Naive thymus-derived CD8-positive, alpha-beta T cell (primary cell): ENCODE measurements at places on chromosomes 2 and 18.

DNA sequence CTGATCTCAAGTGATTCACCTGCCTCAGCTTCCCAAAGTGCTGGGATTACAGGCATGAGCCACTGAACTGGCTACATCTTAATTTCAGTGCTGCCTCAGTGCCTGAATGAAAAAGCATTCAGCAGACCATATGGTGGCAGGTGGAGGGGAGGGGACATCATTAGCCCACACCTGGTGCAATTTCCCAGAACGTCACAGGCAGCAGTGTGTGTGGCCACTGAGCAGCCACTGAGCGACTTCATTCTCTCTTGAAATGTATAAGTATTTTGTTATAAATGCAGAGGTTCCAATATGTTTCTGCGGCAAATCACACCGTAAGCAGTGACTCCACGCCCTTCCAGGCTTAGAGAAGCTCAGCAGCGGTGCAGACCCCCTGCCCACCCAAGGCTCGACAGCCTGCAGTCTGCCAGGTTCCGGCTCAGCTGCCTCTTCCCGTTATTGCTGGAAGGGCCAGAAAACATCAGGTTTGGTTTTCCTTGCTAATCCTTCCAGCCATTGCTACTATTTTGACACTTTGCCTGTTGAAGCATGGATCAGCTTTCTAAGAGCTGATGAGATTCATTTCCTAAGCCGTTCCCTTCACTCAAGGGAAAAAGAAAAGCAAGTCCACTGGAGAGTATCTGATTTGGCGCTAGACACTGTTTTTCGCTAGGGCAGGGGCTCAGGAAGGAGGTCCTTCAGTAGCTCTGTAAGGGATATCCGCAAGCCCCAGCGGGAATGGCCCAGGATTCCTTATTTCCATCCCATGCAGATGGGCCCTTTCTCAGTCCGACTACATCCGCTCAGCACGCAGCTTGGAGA, 250.7 kb downstream of the VAPA start:
- DNase-seq: no peak

- DNase-seq: no peak
These were observed 112.1 kb downstream of the NDUFA10 start for GRCh38 chr2:239912938-239913635.

DNA sequence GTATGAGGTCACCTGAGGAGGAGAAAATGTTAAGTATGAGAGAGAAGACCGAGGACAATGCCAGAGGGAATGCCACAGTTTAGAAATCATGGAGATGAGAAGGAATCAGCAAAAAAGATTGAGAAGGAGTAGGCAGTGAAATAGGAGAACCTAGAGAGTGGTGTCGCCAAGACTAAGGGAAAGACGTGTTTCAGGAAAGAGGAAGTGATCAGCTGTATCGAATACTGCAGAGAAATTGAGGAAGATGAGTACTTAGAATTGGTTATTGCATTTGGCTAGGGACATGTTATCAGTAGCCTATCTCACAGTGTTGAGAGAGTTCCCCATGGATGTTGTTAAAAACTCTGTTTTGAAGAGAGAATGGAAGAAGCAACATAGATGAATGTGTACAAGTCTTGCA, 112.3 kb downstream of the GALNT1 start:
- DNase-seq: no peak

DNA sequence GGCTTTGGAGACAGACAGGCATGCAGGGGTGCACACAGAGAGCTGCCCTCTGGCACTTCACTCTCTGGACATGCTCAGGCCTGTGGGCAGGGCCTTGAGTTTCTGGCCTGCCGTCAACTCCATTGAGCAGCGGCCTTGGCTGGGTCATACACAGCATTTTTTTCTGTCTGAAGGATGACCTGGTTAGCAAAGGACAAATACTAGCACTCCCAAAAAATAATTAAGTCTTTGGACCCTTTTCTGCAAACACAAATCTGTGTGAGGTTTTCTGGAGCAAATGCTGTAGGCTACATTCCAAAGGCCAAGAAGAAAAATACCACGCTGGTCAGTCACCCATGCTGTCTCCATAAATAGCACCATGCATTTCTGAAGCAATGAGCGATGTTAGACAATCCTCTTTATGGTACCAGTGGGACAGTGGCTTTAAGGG, 124.7 kb upstream of the CTAGE1 start:
- no peak for DNase-seq

DNA sequence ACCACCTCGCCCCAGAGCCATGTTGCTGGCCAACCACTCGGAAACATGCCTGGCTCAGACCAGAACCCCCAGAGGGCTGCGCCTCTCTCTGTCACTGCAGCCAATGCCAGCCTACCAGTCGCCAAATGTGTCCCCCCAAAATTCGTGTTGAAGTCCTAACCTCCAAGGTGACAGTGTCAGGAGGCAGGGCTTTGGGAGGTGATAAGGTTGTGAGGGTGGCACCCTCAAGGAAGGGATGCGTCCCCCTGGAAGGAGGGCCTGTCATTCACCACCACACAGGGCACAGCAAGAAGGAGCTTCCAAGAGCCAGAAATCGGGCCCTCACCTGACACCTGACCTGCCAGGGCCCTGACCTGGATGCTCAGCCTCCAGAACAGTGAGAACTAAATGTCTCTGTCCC, 291.9 kb upstream of the SALL3 start:
- DNase-seq: no peak

DNA sequence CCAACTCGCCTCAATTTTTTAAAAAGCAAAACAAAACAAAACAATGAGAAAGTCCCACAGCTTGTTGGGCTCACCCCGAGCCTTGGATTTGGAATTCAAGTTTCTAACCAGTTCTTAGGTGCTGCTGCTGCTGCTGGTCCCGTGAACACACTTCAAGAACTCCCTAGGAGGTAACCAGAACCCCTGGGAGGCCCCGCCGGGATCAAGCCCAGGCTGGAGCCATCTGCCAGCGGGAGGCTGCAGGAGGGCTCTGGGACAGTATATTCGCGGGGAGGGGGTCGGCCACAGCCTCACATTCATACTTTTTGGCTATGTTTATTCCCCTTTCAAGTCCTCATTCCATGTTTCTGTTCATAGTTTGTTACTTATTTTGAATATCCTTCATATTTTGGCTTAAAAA, 223.4 kb downstream of the TFCP2L1 start:
- DNase-seq: no peak

DNA sequence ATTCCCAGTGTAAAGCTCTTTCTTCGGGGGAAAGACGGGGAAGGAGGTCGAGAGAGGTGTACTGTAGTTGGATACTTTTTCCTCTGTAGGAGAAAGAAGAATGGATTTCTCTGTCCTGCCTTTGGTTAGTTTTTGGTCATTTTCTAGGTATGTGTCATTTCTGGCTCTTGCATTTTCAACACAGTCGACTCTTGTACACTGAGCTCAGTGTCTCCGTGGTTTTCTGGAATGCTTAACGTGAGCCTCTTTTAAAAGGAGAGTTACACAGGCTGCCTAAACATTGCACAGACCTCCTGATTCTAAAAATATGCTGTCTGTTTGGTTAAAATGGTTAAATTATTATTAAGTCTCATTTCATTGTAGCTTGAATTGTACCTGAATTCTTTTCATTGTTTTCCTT, 21.8 kb upstream of the GLS start:
- DNase-seq: no peak
